SK-N-SH (cell line): ENCODE measurements at places on chromosomes 12 and 14.

- no peak for DNase-seq
Observed at GRCh38 chr12:27592548-27592947, 68.5 kb downstream of the PPFIBP1 start.

GRCh38 chr14:29757188-29757680, 170.4 kb downstream of the PRKD1 start:
- no peak for DNase-seq

DNA sequence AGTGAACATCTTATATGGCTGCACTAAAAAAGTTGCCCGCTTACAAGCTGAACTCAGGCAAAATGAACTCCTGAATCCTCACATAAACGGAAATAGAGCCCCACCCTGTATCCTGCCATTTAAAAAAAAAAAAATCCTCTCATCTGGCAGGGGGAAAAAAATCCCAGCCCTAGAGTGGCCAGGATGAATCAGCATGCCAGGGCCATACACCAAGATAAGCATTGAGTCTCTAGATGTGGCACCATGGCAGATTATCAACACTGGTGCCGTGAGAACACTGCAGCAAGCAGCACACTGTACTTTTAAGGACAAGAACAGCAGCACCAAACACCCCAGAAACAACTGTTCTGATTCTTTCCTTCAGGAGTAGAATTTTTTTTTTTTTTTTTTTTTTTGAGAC, 65.5 kb downstream of the RASSF3 start:
- peak; percentile 47 for DNase-seq

GRCh38 chr14:58633831-58634230, 3.9 kb upstream of the DACT1 start:
- DNase-seq, result no peak

DNA sequence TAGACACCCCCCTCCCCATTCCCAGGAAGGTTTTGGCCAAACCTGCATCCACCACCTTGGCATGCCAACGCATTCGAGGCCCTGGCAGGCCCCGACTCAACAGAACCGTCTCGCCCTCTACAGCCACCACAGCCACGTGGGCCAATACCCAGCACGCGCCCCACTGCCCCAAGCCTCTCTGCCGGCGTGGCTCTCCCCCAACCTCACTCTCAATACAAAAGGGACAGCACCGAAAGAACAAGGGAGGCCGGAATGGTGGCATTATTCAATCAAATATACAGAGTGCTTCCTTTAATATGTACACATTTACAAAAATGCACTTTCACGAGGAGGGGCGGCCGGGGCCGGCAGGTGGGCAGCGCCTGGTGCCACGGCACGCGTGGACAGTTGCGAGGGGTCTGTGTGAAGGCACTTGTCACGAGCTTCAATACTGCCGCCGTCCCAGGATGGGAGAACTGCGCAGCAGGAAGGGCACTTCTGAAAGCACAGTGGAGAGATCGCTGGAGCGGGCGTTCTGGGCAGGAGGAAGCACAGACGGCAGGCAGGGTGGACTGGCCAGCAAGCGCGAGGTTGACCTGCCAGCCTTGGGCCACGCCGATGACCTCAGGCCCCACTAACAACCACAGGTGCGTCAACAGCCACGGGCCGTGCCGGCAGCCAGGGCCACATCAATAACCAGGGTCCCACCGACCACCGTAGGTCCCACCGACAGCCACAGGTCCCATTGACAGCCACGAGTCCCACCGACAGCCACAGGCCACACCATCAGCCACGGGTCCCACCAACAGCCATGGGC, 26.9 kb downstream of the JAG2 start:
- no peak for DNase-seq

DNA sequence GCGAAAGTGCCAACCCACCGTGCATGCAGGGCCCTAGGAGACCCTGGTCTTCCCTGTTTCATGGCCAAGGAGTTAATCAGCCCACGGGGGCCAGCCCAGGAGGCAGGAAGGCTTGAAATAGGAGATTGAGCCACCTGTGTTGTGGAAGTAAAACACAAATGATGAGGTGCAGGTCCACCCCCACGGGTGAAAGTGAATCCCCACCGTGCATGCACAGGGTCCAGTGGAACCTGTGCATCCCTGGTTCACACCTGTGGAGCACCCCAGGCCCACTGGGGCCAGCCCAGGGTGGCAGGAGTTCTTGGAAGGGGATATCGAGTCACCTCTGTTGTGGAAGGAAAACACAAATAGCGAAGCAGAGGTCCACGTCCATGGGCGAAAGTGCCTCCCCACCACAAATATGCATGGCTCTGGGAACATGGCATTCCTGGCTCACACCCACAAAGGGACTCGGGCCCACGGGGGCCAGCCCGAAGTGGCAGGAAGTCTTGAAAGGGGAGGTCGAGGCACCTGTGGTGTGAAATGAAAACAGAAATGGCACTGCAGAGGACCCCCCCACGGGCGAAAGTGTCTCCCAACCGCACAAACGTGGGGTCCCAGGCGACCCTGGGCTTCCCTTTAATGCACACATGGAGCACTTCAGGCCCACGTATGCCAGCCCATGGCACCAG, 381.5 kb downstream of the ALG10 start:
- peak; percentile 0 for DNase-seq

DNA sequence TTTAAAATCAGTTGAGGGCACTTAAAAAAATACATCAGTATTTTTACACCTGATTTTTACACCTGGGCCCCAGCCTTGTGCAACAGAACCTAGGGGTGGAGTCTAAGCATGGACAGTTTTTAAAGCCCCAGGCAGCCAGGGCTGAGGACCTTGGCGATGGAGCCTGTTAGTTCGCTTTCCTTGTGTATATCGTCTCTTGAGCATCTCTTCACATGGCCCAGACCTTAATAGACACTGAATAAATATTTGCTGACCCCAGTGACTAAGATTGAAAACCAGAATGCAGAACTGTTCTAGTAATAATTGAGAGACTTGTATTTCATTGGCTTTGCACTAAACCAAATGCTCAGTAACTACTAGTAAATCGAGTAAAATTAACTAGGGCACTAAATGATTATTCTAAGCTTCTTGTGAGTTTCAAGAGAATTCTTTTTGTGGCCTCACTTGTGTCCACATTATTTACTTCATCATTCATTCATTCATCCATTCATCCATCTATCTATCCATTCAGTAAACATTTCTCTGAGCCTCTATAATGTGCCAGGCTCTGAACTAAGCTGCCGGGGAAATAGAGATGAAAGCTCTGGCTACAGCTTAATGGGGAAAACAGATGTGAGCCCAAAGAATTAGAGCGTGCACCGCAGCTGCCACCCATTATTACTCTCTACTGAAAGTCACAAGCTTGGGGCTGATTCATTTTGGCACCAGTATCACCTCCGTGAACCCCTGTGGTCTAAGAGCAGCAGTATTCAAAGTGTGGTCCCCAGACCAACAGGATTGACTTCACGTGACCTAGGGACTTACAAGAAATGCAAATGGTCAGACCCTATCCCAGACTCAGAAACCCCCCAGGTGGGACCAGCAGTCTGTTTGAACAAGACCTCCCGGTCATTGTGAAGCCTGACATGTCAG, 30.7 kb upstream of the BCL7A start:
- DNase-seq, result no peak

GRCh38 chr14:35687335-35687939, 121.7 kb downstream of the RALGAPA1 start:
- peak; percentile 46 for DNase-seq

DNA sequence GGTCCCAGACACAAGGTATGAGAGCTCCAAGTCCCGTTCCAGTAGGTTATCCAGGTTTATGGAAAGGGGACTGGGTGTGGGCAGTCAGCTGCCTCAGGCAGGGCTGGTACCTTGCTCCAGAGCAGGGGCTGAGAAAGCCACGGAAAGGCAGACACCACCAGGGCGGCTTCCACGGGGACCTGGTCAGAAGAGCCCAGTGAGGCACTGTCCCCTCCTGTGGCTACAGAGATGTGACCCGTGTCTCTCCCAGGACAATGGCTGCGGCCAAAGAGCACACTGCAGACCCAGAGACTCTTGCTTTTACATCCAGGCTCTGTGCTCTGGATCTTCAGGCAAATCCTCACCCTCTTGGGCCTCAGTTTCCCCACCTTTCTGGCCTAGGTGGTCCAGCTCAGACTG, 8.8 kb downstream of the SERPINA4 start:
- DNase-seq, result no peak

- DNase-seq, result no peak
Observed at GRCh38 chr14:84991021-84991420, 538.9 kb upstream of the FLRT2 start.

DNA sequence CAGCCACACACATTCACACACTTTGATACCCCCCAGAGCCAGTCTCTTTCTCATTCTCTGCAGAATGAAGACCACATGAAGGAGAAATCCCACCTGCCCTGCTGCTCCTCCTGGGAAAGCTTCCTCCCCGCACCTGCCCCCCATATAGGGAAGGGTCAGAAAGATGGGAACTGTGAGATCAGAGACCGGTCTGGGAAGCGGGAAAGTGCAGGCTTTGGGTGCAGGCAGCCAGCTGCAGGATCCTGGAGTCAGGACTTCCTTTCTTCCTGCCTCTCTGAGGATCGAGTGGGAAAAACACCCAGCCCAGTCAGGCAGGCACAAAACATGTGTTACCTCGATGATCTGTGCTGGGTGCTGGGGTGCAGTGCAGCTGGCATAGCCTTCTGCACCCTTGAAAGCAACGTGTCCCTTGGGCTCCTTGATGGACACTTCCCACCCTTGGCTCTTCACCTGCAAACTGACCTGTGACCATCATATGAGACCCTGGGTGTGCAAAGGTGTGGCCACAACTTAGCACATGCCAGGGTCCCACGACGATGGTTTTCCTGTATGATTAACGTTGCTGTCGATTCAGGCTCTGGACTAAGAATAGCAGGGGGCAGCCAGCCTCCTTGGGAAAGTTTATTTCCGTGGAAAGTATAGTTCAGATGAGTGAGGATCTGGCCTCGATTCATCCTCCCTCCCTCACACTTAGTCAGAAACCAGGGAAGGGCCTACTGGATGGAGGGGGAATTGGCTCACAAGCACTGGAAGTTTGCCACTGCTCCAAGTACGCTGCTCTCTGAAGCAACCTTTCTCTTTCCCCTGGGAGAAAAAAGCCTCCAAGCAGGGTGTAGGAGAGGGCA, 105.4 kb upstream of the MED13L start:
- DNase-seq, result no peak

- DNase-seq, result no peak
Observed at GRCh38 chr12:108505129-108505528, 9.9 kb upstream of the FICD start.

GRCh38 chr12:122834104-122834920, 945 bp upstream of the HIP1R start:
- peak; percentile 83 for DNase-seq

- no peak for DNase-seq
Observed at GRCh38 chr14:79037106-79037505, 866.9 kb downstream of the NRXN3 start.

DNA sequence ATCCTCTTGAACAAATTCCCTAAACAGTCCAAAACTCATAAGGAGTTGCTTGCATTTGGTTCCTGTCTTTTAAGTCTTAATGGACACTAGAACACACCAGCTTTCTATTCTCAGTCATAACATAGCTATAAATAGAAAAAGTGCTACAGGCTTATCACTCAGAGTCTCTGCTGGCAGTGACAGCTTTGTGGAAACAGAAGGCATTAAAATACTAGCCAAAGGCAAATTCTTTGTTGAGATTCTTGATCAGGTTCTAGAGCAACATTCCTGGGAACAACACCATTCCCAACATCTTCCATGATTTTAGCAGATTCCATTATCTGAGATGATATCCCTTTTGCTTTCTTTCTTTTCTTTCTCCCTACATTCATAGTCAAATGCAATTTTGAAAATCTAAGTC, 207.7 kb upstream of the PLEKHG7 start:
- no peak for DNase-seq

- no peak for DNase-seq
Observed at GRCh38 chr12:92987846-92988621, 58.9 kb upstream of the EEA1 start.

GRCh38 chr14:57928732-57929131, 62.8 kb upstream of the SLC35F4 start:
- DNase-seq, result no peak

DNA sequence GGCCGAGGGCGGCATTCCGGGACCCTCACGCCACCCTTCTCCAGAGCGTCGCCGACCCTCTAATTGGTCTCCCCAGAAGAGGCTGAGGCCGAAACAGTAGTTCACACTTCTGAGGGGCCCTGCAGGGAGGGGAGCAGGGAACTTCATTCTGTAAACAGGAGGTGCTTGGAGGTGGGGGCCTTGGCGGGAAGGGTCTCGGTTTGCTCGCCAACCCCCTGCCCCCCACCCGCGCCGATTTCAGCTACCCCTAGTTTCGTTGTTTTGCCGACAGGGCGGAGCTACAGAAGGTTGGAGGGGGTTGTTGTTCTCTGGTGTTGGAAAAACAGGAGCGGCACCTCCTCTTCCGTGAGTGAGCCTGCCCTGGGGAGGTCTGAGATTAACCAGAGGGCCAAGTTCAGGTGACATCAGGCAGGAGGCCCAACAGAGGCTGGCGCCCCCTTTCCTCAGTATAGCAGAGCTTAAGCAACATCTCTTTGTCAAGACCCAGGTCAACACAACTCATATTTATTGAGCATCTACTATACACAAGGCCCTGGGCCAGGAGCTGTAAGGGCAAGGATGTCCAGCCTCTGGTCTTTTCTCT, 682 bp downstream of the ERBB3 start:
- DNase-seq, result no peak

GRCh38 chr12:70121562-70121961, 121.7 kb upstream of the CNOT2 start:
- DNase-seq, result no peak

- DNase-seq, result no peak
Observed at GRCh38 chr14:95465358-95465757, 51.1 kb downstream of the SYNE3 start.

- DNase-seq, result no peak
Observed at GRCh38 chr12:106709068-106709511, 65.4 kb upstream of the RIC8B start.

- DNase-seq, result no peak
Observed at GRCh38 chr12:116609319-116610114, 50.3 kb downstream of the MAP1LC3B2 start.

- no peak for DNase-seq
Observed at GRCh38 chr12:119949594-119949993, 39.4 kb upstream of the BICDL1 start.

- no peak for DNase-seq
Observed at GRCh38 chr12:42094277-42094676, 50.4 kb downstream of the GXYLT1 start.

DNA sequence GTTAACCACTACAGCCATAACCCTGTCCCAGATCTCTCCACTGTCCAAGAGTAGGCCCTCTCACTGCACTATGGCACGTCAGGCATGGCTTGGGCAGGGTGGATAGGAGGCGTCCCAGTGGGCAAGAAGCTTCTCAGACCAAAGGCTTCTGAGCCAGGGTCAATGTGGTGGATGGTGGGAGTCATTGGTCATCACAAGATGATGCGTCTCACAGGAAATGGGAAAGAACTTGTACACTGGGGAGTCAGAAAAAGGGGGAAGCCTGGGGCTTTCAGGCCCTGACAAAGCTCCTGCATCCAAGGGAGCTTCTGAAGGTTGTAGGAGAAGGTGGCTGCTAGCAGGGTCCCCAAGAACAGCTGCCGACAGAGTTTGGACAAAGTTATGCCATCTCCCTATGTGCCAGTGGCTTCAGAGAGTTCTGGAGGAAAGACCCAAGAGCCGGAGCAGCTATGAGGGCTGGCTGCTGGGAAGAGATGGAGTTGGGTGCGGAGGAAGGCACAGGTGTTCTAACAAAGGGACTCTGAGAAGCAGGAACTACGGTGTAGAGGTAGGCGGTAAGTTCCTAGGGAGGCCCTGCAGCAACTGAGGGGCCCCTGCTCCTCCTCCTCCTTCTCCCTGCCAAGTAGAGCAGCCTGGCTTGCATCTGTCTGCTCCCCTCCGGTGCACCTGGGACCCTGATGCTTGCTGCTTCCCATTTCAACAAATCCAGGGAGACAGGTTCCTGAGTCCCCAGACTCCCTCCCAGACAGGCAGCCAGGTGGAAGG, 81.1 kb downstream of the ARL6IP4 start:
- DNase-seq, result no peak
